ENCODE measurements at places on chromosomes 16 and 17.

DNA sequence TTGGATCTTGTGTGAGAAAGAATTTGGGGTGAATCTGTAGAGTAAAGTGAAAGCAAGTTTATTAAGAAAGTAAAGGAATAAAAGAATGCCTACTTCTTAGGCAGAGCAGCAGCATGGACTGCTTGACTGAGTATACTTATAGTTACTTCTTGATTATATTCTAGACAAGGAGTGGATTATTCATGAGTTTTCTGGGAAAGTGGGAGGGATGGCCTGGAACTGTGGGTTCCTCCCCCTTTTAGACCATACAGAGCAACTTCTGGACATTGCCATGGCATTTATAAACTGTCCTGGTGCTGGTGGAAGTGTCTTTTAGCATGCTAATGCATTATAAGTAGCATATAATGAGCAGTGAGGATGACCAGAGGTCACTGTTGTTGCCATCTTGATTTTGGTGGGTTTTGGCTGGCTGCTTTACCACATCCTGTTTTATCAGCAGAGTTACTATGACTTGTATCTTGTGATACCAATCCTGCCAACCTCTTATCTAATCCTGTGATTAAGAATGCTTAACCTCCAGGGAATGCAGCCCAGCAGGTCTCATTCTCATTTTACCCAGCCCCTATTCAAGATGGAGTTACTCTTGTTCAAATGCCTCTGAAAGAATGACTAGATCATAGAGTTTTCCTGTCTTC, 58.7 kb downstream of the HSD17B2 start:
- no peaks in the 10 kb centered on the region for H3K36me3 ChIP-seq
- no peak for DNase-seq
- H3K27me3 ChIP-seq, result peaks cover 19% of the 10 kb centered on the region
- H3K27ac ChIP-seq, result no peak overlapping the region
- H3K4me1 ChIP-seq, result peaks cover 3% of the 10 kb centered on the region

DNA sequence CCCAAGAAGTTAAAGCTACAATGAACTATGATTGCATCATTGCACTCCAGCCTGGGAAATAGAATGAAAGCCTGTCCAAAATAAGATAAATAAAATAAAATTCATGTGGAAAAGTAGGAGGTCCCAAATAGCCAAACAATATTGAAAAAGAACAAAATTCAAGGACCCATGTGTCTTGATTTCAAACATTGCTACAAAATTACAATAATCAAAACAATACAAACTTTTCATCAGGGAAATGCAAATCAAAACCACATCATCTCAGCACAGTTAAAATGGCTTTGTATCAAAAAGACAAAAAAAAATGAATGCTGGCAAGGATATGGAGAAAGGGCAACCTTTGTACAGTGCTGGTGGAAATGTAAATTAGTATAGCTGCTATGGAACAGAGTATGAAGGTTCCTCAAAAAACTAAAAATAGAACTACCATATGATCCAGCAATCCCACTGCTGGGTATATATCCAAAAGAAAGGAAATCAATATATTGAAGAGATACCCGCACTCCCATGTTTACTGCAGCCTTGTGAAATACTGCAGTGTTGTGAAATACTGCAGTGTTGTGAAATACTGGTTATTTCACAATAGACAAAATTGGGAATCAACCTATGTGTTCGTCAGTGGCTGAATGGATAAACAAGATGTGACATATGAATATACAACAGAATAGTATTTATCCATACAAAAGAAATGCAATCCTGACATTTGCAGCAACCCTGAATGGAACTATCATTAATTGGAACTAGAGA, 24.5 kb upstream of the ZNF287 start:
- H3K4me3 ChIP-seq, result no peak overlapping the region
- peaks cover 6% of the 10 kb centered on the region for H3K27me3 ChIP-seq
- no peaks in the 10 kb centered on the region for H3K4me1 ChIP-seq
- no peaks in the 10 kb centered on the region for H3K36me3 ChIP-seq
- no peak overlapping the region for H3K27ac ChIP-seq

GRCh38 chr17:15744885-15745284, 12.8 kb downstream of the TBC1D26 start:
- H3K4me3 ChIP-seq, result no peak overlapping the region
- H3K27me3 ChIP-seq, result no peaks in the 10 kb centered on the region
- H3K27ac ChIP-seq, result no peak overlapping the region
- no peaks in the 10 kb centered on the region for H3K4me1 ChIP-seq
- no peak for DNase-seq
- H3K36me3 ChIP-seq, result no peaks in the 10 kb centered on the region

DNA sequence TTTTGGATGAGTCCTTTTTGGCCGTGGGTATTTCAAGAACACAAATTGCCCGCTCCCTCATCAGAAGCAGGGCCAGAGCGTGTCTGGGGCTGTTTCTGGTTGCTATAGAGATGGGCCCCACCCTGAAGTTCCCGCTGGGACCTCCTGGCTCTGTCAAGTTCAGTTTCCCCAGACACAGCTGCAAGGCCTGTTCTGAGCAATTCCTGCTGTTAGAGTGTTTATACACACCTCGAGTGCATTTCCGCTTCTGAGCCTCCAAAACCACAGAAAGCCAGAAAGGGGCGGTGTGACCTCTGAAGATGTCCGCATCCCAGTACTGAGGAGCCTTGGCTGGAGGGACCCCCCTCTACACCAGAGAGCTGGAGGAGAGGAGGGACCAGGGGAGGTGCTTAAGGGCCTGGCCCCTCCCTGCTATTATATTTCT, 9.3 kb upstream of the WBP2 start:
- peak overlapping the region; percentile 52 for H3K4me3 ChIP-seq
- peak overlapping the region; percentile 93 for H3K27ac ChIP-seq

- DNase-seq, result no peak
- H3K36me3 ChIP-seq, result no peaks in the 10 kb centered on the region
Measured at GRCh38 chr17:48155889-48156611, 48.5 kb downstream of the SNX11 start.

DNA sequence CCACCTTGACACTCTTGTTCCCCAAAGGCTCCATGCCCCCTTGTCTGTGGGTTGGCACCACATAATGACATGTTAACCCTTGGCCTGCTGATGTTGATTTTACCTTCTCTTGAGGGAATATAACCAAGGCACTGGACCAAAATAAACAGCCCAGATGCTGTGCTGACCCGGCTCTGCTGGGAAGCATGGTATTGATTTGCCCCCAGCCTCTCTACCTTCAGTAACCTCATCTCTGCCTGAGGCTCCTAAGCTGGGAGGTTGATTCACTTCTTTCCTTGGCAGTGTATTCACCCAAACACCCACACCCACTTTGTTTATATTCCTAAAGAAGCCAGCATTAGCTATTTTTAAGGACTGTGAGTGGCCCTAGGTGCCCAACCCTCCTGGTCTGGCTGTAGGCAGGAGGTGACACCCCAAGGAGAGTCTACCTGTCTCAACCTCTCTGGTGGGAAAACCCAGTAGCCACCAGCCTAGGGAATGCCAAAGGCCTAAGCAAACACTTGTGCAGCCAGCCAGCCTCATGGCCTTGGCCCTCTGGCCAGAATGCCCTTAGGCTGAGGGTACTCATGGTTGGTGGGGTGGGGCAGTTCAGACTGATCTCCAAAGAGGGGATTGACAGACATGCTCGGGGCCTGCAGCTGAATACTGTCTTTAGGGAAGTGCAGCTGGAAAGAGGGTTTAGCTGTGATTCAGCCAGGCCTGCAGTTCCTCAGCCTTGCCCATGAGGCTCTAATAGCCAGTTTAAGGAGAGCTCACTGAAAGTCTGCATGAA, 42.7 kb downstream of the GNAO1 start:
- no peak overlapping the region for H3K4me3 ChIP-seq
- DNase-seq, result no peak
- H3K27me3 ChIP-seq, result peaks cover 6% of the 10 kb centered on the region
- H3K27ac ChIP-seq, result no peak overlapping the region
- no peaks in the 10 kb centered on the region for H3K4me1 ChIP-seq

DNA sequence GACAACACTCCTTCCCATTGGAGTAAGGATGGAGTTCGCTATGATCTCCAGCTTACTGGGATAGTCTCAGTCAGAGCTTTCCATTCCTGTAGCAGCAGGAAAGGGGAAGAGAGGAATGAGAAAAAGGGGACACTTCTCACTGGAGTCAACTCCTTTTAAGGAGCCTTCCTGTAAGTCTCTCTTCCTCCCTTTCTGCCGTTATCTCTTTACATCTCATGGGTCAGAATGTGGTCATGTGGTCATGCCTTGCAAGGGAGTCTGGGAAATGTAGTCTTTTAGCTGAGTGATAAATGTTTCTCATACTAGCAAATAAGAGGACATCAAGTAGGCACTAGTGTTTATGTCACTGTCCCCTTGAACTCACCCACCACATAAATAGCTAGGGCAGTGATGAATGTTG, 227.3 kb downstream of the HAPSTR1 start:
- no peak overlapping the region for H3K27ac ChIP-seq
- H3K36me3 ChIP-seq, result no peaks in the 10 kb centered on the region
- no peak overlapping the region for H3K4me3 ChIP-seq
- H3K4me1 ChIP-seq, result no peaks in the 10 kb centered on the region
- DNase-seq, result no peak

DNA sequence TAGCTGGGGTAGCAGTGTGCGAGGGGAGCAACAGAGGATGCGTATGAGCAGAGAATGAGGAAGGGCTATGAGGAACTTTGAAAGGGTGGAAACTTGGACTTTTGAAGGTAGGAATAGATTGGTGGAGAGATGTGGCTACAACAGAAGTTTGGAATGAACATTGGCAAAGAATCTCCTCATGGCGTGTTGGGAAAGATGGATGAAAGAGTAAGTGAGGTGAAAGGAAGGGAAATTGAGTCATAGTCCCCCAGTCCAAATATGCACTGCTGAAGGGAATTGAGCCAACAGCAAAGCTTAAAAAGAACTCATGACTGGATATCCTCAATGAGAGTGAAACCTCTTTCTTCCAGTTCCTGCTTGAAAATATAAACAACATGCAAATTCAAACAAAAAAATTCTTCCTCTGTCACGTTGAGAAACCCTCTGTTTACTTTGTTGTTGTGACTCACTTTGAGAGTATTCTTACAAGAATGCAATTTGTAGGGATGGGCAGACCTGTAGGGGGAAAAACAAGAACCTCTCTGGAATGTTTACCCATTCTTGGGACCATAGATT, 313.2 kb upstream of the KCNJ16 start:
- DNase-seq, result no peak
- no peaks in the 10 kb centered on the region for H3K4me1 ChIP-seq
- peaks cover 2% of the 10 kb centered on the region for H3K27me3 ChIP-seq
- H3K27ac ChIP-seq, result no peak overlapping the region
- H3K4me3 ChIP-seq, result no peak overlapping the region

GRCh38 chr16:84294531-84295142, at the start of gene WFDC1:
WFDC1 (plus strand) TSS chr16:84294878; CDS start chr16:84294972, 94 bp downstream.
- peaks cover 8% of the 10 kb centered on the region for H3K4me1 ChIP-seq
- H3K27ac ChIP-seq, result no peak within 1 kb of the TSS
- peaks cover 23% of the 10 kb centered on the region for H3K27me3 ChIP-seq
- no peak within 1 kb of the TSS for H3K4me3 ChIP-seq

- peaks cover 8% of the 10 kb centered on the region for H3K36me3 ChIP-seq
- no peak overlapping the region for H3K4me3 ChIP-seq
- no peak overlapping the region for H3K27ac ChIP-seq
- H3K27me3 ChIP-seq, result no peaks in the 10 kb centered on the region
- no peak for DNase-seq
Measured at GRCh38 chr17:50458701-50459676, 9.7 kb downstream of the CHAD start.

DNA sequence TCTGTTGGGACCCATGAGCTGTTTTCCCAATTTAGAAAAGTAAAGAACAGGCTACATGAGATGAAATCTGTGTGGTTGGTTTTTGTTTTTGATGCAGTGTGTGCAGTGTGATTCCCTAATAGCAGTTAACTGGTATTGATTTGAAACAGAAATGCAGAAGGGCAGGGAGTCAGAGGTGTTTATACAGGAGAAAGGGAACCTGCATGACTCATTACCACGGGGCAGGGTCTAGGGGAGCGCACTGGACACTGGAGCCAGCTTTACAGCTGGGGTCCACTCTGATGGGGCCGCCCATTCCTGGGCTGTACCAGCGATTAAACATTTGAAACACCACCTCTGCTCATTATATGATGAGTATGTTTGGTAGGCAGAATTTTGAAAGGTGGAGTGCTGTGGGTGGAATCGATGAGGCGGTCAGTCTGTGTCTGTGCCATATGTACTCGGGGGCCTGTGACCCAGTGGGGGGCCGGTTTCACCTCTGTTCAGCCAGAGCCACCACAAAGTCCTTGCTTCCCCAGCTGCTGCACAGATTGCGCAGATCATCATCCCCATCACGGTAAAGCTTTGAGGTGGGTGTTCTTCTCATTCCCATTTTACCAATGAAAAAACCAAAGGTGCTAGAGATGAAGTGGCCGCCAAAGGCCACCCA, 142.5 kb downstream of the CMIP start:
- no peak overlapping the region for H3K27ac ChIP-seq
- peaks cover 23% of the 10 kb centered on the region for H3K4me1 ChIP-seq

- H3K4me3 ChIP-seq, result peak overlapping the region; percentile 77
- H3K36me3 ChIP-seq, result no peaks in the 10 kb centered on the region
- H3K4me1 ChIP-seq, result peaks cover 22% of the 10 kb centered on the region
Measured at GRCh38 chr16:11232852-11233726, 22.9 kb downstream of the SOCS1 start.

- H3K27ac ChIP-seq, result peak overlapping the region; percentile 93
- peaks cover 20% of the 10 kb centered on the region for H3K36me3 ChIP-seq
Measured at GRCh38 chr16:89122322-89122851, 28.7 kb downstream of the ACSF3 start.

GRCh38 chr17:17816240-17816814, 20.5 kb downstream of the SREBF1 start:
- peaks cover 12% of the 10 kb centered on the region for H3K4me1 ChIP-seq
- H3K4me3 ChIP-seq, result no peak overlapping the region
- no peak for DNase-seq
- H3K27me3 ChIP-seq, result no peaks in the 10 kb centered on the region
- peak overlapping the region; percentile 31 for H3K27ac ChIP-seq

DNA sequence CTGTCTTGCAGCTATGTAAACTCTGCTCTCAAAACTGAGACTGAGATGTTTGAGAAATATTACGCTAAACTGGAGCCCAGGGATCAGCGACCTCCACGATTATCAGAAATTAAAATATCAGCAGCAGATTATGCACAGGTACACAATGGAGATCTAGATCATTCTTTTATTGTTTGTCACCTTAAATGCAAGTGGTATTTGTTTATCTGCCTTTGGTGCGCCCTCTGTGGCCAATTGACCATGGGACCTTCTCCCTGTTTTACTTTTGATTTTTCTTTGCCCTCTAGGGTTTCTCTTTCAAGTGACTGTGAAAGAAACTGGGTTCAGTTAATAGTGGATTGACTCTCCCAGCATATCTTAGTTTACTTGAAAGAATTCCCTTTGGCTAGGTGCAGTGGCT, 42.1 kb downstream of the PRSS54 start:
- no peaks in the 10 kb centered on the region for H3K36me3 ChIP-seq
- H3K27ac ChIP-seq, result no peak overlapping the region
- H3K4me3 ChIP-seq, result no peak overlapping the region
- peaks cover 13% of the 10 kb centered on the region for H3K4me1 ChIP-seq

All from memory B cell (primary cell).